Astrocyte of the hippocampus (primary cell): ENCODE measurements at places on chromosomes 7 and 10.

DNA sequence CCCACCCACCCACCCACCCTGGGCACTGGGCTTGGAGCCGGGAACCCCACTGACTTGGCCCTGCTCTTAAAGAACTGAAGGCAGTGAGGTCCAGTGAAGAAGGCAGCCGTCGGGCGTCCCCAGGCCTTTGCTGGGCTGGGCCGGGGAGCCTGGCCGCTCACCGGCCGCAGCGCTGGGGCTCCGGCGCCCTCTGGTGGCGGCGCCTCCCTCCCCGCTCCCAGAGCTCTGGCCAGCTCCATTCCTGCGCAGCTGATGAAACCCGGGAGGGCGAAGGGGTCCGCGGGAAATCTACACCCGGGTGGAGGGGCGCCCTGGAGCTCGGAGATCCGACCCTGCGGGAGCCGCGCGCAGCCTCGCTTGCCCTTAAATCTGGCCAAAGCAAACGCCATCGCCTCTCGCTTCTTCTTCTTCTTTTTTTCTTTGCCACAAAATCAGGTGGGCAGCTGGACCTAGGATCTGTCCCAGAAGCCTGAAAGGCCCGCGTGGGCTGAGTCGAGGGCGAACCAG, 1.7 kb upstream of the CXCL12 start:
- DNase-seq, result peak; percentile 91

- no peak for DNase-seq
These were observed 44.8 kb downstream of the JAZF1 start for GRCh38 chr7:28135760-28136159.

DNA sequence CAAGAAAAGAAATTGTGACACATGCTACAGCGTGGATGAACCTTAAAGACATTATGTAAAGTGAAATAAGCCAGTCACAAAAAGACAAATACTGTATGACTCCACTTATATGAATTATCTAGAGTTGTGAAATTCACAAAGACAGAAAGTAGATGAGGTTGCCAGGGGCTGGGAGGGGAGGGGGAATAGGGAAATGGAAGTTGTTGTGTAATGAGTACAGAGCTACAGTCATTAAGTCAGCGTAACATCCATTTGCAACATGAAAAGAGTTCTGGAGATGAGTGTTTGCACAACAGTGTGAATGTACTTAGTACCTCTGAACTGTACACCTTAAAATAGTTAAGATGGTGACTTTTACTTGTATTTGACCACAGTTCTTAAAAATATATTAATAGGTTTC, 112.1 kb upstream of the CDK1 start:
- no peak for DNase-seq

DNA sequence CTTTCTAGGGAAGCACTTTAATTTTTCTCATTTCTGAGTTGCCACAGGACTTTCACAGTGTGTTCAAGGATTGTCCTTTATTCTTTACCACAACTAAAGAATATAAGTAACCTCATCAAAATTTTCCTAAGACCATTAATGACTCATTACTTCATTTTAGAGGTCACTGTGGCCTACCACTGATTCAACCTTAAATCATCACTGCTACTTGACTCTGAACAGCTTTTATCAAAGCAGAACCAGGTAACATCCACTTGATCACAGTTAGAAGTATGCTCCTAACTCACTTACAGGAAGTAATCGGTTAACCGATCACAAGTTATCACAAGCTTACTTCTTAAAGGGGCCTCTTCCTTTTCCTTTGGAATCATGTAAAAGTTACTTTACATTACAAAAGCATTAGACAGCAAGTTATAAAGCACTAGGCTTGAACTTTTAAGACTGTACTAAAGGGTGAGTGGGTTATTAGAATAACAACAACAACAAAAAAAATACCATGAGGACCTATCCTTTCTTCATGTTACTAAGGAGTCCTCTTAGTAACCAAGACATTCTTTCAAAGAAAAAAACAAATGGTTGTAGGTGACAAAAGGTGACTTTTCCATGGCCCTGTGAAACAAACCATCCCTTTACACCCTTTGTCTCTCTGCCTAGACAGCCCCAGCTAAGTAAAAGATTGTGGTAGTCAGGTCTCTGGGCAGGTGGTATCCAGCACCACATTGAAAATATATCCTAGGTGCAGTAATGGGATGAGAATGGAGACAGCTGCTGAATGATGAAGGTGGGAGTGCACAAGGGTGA, 40.0 kb upstream of the PDK4 start:
- DNase-seq, result peak; percentile 31

GRCh38 chr10:52801947-52802346, 29.4 kb upstream of the MBL2 start:
- DNase-seq, result peak; percentile 23
